Suprapubic skin (tissue), 4 donors: ENCODE measurements at places on chromosomes 4 and X. TPM values are rescaled to one million over a fixed set of nuclear protein-coding genes. Genes with fewer than 3 reads are reported as not detected.

ARX gene
- total RNA-seq: not detected

KIF4A gene
- total RNA-seq: 1.4 TPM

PNMA6A gene
- total RNA-seq: 0.32 TPM

VEGFD gene
- not detected for total RNA-seq

UGT2B15 gene
- 0.32 TPM for total RNA-seq

XPNPEP2 gene
- total RNA-seq: 0.83 TPM

NFKB1 gene
- total RNA-seq: 56.0 TPM

CXCL8 gene
- total RNA-seq: not detected

ASB9 gene
- 3.6 TPM for total RNA-seq

GAGE12H gene
- total RNA-seq: not detected

REST gene
- total RNA-seq: 57.9 TPM

RAB33B gene
- total RNA-seq: 8.5 TPM

BTC gene
- total RNA-seq: 30.0 TPM

ATP1B4 gene
- total RNA-seq: not detected

DNA sequence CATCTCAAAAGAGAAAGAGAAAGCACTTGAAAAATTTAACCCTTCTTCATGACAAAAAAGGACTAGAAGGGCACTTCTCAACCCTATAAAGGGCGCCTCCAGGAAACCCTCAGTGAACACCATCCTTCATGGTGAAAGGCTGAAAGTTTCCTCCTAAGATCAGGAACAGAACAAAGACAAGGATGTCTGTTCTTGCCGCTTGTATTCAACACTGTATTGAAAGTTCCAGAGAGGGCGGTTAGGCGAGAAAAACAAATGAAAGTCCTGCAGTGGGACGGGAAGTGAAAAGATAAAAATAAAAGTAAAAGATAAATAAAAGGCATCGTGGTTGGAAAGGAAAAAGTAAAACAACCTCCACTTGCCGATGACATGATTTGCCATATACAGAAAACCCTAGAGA, 50.9 kb downstream of the RNF212 start:
- H3K4me3 ChIP-seq: no peak overlapping the region
- H3K27me3 ChIP-seq: peaks cover 49% of the 10 kb centered on the region
- no peak overlapping the region for H3K27ac ChIP-seq
- no peaks in the 10 kb centered on the region for H3K36me3 ChIP-seq

DNA sequence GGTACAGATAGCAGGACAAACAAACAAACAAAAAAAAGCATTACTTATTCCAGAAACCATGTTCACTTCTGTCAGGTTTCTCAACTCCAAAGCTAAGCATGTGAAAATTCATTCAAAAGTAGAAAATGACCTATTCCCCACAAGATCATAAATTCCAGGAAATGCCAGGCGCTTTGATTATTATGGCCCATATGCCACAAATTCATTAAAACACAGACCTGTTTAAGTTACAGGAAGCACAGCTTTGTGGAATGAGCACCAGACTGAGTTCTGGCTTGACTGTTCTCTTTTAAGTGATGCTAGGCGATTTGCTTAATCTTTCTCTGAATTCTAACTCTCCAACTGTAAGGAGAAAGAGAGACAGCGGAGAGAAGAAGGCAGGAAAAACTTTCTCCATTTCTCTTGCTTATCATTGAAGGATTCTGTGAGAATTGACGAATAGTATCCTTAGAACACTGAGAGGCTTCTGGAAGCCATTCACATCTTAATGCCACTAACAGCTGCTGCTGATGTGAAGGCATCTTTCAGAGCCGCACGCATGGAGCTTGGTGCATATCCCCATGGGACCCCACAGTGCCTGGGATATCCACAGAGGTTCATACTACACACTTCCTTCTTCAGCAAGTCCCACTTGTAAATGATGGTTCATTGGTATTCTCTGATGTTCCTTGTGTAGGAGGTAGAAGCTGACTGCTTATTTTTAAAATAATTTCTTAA, 138.0 kb downstream of the ZNF674 start:
- H3K27ac ChIP-seq: no peak overlapping the region
- H3K27me3 ChIP-seq: no peaks in the 10 kb centered on the region
- H3K36me3 ChIP-seq: no peaks in the 10 kb centered on the region
- no peaks in the 10 kb centered on the region for H3K4me1 ChIP-seq
- H3K4me3 ChIP-seq: no peak overlapping the region
- DNase-seq: no peak

GRCh38 chr4:15240764-15241163, 187.1 kb upstream of the C1QTNF7 start:
- no peak overlapping the region for H3K27ac ChIP-seq
- no peaks in the 10 kb centered on the region for H3K27me3 ChIP-seq
- no peak overlapping the region for H3K4me3 ChIP-seq
- H3K36me3 ChIP-seq: no peaks in the 10 kb centered on the region

- no peaks in the 10 kb centered on the region for H3K27me3 ChIP-seq
- no peak overlapping the region for H3K27ac ChIP-seq
- H3K36me3 ChIP-seq: no peaks in the 10 kb centered on the region
- no peak overlapping the region for H3K4me3 ChIP-seq
These were observed 94.2 kb upstream of the PPP2R3B start for GRCh38 chrX:480861-481417.

GRCh38 chr4:42352049-42352448, 45.2 kb upstream of the SHISA3 start:
- no peak for DNase-seq
- H3K27ac ChIP-seq: no peak overlapping the region
- peaks cover 4% of the 10 kb centered on the region for H3K27me3 ChIP-seq
- H3K4me1 ChIP-seq: no peaks in the 10 kb centered on the region
- no peaks in the 10 kb centered on the region for H3K36me3 ChIP-seq
- H3K4me3 ChIP-seq: no peak overlapping the region

DNA sequence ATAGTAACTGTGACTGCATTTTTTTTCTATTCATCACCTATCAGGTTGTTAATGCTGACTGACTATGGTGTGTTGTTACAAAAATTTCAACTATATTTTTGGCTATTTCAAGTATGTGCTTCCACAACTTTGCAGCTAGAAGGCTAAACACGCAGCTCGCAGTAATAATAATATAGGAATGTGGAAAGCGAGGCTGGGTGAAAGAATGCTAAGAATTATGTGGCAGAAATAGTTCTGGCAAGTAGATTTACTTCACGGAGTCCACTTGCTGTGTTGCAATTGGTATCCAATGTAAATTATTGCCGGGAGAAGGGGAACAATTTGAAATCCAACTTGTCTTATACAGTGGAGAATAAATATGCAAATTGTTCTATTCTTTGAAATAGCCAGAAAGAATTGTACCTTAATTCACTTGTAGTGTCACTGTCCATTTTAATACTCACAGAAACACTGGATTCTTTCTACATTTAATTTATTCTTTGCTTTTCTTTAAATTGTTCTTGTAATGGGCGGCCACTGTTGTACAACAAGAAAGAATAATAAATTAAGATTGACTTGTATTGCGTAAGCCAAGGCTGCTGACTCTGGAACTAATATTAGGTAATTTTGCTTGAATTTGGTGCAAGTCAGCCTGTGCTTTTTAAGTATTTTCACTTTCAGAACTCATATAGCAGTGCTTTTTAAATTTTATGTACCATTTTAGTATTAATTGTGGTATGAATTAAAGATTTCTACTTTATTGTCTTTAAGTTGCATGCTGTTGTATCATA, 154.9 kb downstream of the FRMPD4 start:
- no peaks in the 10 kb centered on the region for H3K27me3 ChIP-seq
- H3K27ac ChIP-seq: no peak overlapping the region
- no peaks in the 10 kb centered on the region for H3K36me3 ChIP-seq
- H3K4me1 ChIP-seq: no peaks in the 10 kb centered on the region
- no peak overlapping the region for H3K4me3 ChIP-seq

- peaks cover 14% of the 10 kb centered on the region for H3K4me1 ChIP-seq
- H3K4me3 ChIP-seq: no peak overlapping the region
- H3K27ac ChIP-seq: no peak overlapping the region
- no peaks in the 10 kb centered on the region for H3K27me3 ChIP-seq
- H3K36me3 ChIP-seq: no peaks in the 10 kb centered on the region
These were observed 8.8 kb downstream of the CHST7 start for GRCh38 chrX:46582325-46582724.

GRCh38 chrX:66328950-66329596, 165.0 kb downstream of the HEPH start:
- no peak for DNase-seq
- no peaks in the 10 kb centered on the region for H3K27me3 ChIP-seq
- H3K27ac ChIP-seq: no peak overlapping the region
- no peaks in the 10 kb centered on the region for H3K36me3 ChIP-seq
- no peak overlapping the region for H3K4me3 ChIP-seq

GRCh38 chr4:37538931-37539330, 147.2 kb downstream of the RELL1 start:
- H3K4me3 ChIP-seq: no peak overlapping the region
- H3K27ac ChIP-seq: no peak overlapping the region
- no peaks in the 10 kb centered on the region for H3K27me3 ChIP-seq
- no peaks in the 10 kb centered on the region for H3K4me1 ChIP-seq
- no peaks in the 10 kb centered on the region for H3K36me3 ChIP-seq

DNA sequence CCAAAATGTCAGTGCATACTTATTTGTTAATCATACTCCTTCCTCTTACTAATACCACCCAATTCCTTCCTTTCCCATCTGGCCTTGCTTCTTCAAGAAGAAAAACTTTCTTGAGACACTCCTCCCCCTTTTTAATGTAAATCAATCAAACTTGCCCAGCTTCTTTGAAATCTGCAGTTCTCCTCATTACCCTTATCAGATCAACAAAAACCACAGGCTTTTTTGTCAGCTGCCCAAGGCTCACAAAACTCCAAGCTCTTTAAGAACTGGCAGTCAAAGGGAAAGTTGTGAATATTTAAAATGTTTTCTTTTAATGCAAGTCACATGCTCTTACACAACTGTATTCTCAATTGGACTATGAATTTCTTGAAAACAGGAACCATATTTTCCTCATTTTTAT, 11.3 kb upstream of the MYOZ2 start:
- H3K27ac ChIP-seq: no peak overlapping the region
- DNase-seq: no peak
- no peaks in the 10 kb centered on the region for H3K27me3 ChIP-seq
